ENCODE measurements at places on chromosomes 4 and X.

GRCh38 chrX:43500246-43500645, 155.9 kb upstream of the MAOA start:
- no peak for DNase-seq

GRCh38 chr4:1204828-1205585, 32.6 kb upstream of the SPON2 start:
- no peak for DNase-seq

DNA sequence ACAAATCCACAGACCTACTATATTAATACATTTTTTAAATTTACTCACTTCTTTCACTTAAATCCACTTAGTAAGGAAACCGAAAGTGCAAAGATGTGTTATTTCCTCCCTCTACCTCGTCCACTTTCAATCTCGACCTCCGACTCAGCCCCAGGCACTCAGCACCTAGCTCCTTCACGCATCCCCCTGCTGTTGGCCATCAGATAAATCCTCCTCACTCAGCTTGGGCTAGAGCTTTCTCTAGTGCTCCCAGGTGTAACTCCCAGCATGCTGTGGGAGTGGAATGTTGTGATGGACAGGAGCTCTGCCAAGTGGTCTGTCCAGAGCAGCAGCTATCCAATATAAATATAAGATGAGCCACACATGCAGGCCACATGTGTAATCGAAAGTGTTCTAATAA, 26.7 kb upstream of the TEC start:
- DNase-seq: no peak

- DNase-seq: no peak
These were observed 28.8 kb downstream of the NEK1 start for GRCh38 chr4:169583563-169583962.

- no peak for DNase-seq
These were observed 112.5 kb upstream of the HAND2 start for GRCh38 chr4:173642509-173642908.

GRCh38 chrX:107625739-107626138, 2.6 kb upstream of the PRPS1 start:
- no peak for DNase-seq

DNA sequence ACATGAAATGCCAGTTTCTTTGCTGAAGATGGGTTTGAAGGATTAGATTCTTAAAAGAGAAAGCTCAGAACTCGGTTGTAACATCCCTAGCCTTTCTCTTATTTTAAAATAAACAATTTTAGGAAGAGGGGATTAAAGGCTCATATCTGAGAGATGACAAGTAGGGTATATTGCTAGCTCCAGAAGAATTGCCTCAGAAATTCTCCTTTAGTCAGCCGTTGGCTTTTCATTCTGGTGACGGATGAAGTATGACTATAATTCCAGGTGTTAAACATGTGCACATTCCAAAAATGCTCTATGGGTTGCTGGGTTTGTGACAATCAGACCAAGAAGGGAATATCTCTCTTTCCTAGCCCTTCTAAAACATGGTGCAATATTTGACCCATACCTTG, 17.8 kb downstream of the DKK2 start:
- no peak for DNase-seq

- DNase-seq: no peak
These were observed 75.8 kb downstream of the RPS3A start for GRCh38 chr4:151175233-151175632.

- no peak for DNase-seq
These were observed 608.1 kb downstream of the MID1IP1 start for GRCh38 chrX:39409246-39409917.

- no peak for DNase-seq
These were observed 137.0 kb upstream of the INPP4B start for GRCh38 chr4:142983065-142983464.

DNA sequence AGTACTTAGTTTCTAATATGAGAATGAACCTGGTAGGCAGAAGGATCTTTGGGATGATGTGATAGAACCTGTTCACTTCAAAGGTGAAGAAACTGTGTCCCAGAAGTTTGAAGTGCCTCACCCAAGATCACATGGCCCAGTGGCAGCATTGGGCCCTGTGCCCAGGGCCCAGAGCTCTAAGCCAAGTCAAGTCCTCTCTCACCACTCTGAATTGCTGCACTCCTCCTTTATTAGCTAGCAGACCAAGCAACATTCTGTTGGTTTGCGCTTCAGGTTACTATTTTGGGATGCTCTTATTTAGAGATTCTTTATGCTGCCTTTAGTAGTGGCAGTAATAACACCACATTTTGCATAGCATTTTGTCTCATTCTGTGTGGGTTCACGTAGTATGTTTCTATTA, 82.7 kb downstream of the PARM1 start:
- no peak for DNase-seq

DNA sequence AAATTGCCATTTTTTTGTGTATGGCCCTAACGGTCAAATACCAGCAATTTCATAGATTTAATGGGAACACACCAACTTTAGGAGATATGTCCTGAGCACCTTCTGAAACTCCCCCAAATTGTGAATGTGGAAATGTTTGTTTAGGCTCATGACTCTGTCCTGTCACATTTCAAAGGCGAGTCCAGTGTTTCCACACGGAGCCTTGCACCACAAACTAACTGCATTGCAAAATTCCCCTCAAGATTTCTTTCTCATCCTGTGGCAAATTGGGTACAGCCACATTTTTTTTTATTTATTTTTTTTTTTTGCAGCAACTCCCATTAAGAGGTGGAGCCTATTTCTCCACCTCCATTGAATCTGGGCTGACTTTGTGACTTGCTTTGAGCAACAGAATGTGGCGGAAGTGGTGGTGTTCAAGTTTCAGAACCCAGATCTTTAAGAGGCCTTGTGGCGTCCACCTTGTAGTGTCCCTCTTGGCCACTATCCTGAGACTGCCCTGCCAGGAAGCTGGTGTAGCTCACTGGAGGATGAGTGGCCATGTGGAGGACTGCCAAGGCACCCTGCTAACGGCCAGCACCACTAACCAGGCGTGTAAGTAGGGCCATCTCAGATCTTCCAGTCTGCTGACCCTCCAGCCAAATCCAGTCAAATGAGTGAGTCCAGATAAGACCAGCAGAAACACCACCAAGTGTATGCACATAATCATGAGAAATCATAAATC, 172.4 kb upstream of the SCML1 start:
- DNase-seq: no peak

GRCh38 chr4:27327421-27328181, 467.0 kb downstream of the STIM2 start:
- DNase-seq: no peak

DNA sequence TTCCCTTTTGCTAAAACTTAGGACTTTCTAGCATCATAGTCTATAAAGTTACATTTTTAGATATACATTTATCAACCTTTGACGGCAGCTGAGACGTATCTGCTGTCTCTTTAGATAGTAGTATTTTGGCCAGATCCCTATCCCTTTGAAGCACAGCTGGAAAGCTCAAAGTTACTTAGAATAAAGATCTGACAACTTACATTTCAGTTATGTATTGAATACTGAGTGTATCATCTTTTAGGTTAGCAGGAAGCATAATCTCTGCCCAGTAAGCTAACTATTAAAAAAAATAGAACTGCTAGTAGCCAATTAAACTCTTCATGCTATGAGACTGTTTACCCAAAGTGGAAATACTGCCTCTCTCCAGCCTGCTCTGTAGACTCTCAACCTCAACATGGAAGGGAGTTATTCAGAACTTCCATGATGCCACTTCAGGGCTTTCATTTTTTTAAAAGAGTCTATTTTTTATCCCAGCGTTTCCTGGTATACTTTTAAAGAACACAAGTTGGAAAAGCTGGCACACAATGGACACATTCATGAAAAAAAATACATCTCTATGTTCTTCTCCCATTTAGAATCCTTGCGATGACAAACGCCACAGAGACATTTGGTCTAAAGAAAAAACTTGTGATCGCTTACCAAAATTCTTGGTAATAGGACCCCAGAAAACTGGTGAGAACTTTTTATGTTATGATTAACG, 126.3 kb downstream of the PRSS12 start:
- no peak for DNase-seq

- no peak for DNase-seq
These were observed 29.8 kb downstream of the SPANXA2 start for GRCh38 chrX:141619336-141619735.

DNA sequence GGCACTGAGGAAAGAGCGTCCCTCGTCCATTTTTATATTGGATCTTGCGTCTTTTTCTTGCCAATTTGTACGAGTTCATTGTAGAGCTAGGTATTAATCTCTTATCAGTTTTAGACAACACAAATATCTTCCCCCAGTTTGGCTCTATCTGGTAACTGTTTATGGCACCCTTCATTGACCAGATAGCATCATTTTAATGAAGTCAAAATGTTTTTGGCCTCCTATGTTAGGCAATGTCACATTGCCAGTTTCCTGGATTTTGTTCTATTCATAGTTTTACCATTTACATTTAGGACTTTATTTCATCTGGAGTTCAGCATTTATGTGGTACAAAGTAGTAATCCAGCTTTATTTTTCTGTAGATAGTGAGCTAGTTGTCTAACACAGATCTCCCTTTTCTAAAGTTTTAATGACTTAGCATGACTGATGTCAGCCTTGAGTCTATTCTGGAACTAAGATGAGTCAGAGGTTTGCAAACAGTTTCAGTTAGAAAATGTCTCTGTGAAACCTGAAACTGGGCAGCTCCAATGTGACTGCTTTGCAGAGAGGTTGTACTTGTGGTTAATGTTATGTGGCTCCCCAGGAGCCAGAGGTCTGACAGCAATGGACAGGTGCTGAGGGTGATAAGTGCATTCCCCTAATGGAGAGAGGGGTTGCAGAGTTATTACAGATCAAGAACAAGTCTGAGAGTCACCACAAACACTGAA, 5.3 kb upstream of the STBD1 start:
- DNase-seq: no peak

All from stimulated activated CD8-positive, alpha-beta memory T cell treated with anti-CD3 and anti-CD28 coated beads, Interleukin-4, amount 100 ng/mL, for 24 hours (primary cell).